Activated CD8-positive, alpha-beta memory T cell treated with anti-CD3 and anti-CD28 coated beads, Interleukin-2, amount 10 ng/mL, durations not matched to agents 7 days and 5 days (primary cell): ENCODE measurements at places on chromosomes 3 and 15. TPM values are rescaled to one million over a fixed set of nuclear protein-coding genes. Genes with fewer than 3 reads are reported as not detected.

The SLCO2A1 gene
- not detected for total RNA-seq

GRCh38 chr3:112133626-112134334 is 732 bp upstream of the GCSAM start:
- no peak for DNase-seq

The CTXN2 gene
- not detected for total RNA-seq

DNA sequence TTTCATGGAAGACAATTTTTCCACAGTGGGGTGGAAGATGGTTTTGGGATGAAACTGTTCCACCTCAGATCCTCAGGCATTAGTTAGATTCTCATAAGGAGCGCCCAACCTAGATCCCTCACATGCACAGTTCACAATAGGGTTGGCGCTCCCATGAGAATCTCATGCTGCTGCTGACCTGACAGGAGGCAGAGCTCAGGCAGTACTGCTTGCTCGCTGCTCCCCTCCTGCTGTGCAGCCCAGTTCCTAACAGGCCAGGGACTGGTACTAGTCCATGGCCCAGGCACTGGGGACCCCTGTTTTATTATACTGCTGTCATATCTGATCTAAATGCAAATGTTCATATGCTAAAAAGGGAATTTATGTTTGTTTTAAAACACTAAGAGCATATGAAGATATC is 9.8 kb upstream of the GRK7 start:
- no peak for DNase-seq

DNA sequence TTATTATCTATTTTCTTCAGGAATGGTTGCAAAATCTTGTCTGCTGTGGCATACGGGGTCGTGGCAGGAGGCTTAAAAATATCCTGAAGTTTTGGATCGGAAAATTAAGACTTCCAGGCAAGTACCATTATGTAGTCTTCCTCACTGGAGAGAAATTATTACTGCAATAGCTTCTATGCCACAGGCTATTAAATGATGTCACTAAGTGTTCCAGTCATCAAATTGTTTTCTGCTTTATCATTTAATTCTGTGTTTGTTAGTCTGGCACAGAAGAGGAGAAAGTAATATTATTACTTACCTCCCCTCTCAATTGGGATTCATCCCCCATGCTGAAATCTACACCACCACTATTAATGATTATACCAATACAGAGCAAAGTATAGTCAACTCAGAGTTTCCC is 378.2 kb upstream of the ALCAM start:
- DNase-seq = no peak
